GM06990 (cell line): ENCODE measurements at places on chromosomes 5 and 9.

- no peak for DNase-seq
Measured at GRCh38 chr5:143571642-143572624, 168.4 kb upstream of the NR3C1 start.

GRCh38 chr5:135341016-135341666 is 57.9 kb downstream of the MACROH2A1 start:
- DNase-seq: no peak

DNA sequence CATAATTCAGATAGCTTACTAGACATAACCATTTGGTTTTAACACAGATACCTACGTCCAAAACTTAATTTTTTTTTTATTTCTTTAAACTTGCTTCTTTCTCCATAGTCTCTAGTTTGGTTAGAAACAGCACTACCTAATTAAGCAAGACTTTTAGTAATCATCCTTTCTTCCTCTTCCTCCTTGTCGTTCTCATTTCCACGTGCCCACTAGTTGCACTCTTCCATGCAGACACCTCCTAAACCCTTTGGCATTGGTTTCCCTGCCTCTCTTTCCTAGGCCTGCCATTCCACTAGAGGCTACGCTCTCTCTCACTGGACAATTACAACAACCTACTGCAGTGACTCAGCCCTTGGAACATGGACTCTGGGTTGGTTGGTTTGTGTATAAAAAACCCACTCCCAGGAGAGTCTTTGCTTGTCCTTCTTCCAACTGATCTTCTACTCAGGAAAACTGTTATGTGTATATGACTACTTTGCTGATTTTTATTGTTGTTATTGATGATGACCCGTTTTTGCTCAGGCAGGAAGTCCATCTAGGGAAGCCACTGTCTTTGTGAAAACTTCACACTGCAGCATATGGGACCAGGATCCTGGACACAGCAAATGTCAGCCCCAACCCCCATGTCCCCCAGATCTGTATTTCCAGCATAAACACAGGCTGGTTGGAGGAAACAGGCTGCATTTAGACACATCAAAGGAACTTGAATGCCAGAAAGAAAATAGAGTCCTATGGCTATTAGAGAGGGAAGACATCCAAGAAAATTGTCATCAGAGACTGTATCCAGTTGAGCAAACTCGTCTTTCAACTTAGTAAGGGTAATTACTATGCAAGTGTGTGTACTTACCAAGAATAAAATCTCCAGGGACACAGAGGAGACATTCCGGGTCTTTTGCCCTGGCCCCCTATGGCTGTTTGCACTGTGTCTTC is 503.2 kb downstream of the GADD45G start:
- no peak for DNase-seq

DNA sequence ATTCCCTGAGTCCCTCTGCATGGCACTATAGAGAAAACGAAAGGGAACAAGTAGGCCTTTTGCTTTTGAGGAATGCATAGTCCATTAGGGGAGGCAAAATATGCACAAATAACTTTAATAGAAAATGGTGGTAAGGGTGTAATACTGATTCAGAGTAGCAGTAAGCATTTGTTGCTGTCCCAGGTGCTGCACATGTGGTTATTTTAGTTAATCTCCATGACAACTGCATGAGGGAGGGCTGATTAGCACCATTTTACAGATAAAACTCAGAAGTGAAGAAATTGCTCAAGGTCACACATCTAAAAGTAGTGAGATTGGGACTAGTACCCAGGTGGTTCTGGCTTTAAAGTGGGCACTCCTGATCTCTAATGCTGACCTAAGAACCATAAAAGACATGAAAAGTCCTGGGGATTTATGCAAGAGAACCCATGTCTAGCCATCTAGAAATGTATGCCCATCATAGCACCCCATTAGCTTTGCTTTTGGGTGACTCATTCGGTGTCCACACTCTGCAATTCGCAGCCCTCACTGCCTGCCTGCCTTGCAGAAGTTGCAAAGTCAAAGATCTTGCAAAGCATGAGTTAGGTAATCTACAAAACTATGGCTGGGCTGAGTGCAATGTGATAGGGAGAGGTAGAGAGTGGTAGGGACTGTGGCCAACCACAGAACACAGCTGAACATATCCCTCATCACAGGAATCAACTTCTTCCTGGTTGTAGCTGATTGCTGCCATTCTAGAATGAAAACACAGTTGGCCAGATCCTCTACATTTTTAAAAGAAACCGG is 195.2 kb downstream of the PTTG1 start:
- no peak for DNase-seq

- DNase-seq: no peak
Measured at GRCh38 chr5:5665225-5666075, 243.0 kb downstream of the ICE1 start.

GRCh38 chr5:89083791-89084190 is 200.8 kb upstream of the MEF2C start:
- DNase-seq: no peak

DNA sequence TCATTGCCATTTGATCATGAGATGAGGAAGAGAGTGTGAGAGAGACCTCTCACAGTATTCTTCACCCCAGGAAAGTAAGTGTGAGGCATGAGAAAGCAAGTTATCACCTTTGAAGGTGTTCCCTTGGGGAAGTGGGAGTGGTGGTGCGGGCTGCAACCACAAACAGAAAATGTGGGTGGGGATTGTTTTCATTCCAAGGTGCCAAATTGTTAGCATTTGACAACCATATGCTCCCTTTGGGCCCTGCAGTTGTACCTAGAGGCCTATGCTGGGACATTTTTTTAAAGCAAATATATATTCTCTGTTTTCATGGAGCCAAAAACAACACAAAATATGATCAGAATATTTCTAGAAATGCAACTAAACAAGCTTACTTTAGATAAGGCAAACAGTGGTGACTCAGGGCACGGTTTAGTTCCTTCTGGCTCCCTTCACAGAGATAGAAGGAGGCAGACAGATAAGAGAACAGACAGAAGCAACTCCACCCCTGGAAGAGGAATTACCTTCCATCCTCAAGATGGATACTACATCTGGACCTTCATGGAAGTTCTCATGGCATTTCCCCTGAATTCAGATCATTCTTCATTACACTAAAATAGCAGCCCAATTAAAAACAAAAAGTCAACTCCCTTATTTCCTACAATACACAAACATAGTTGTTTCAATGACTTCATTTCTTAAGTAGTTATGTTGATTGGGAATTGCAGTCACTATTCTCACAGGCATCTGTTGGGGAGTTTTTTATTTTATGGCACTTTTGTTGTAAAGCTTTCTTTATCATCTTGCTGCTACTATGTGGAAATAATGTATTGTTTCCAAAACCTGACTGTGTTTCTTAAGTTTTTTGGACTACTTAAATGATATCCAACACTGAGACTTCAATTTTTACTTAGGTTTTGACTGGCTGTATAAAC is 416.6 kb downstream of the PLK2 start:
- DNase-seq: no peak

- DNase-seq: no peak
Measured at GRCh38 chr9:111063332-111063731, 25.1 kb upstream of the LPAR1 start.

GRCh38 chr9:125066839-125067619 is 76.3 kb downstream of the SCAI start:
- no peak for DNase-seq

DNA sequence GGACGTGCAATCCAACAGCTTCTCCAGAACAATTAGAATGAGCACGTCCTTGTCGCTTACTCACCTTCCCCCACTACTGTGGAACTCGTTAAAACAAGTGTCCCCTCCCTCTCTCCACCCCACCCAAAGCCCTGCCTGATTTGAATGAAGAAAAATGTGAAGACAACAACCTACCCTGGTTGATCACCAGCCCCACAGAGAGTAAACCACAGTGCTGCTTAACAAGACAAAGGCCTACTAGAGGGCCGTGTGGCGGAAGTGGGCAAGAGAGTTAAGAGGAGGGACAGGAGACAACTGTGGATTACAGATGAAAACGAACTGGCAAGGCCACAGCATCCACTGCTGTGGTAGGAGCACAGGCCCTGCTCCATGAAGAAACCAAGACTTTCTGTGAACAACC is 51.1 kb downstream of the CDK5RAP2 start:
- no peak for DNase-seq

- no peak for DNase-seq
Measured at GRCh38 chr5:175878544-175879438, 7.4 kb downstream of the CPLX2 start.

GRCh38 chr9:117180896-117181445 is 233.9 kb downstream of the ASTN2 start:
- no peak for DNase-seq

DNA sequence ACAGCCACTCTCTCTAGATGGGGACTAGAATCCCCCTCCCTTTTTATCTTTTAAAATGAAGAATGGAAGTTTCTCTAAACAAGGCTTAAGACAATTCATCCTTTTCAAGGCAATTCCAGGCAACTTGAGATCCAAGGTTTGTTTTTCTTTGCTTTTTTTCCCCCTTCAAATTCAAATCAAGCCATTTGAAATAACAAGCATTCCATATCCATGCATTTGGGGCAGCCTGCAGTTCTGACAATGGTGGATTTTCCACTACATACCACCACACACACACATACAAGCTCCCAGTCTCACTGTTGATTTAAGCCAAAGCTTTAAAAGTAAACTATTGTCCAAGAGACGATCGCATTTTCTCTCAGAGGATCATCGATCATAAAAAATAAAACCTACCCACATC is 424 bp downstream of the INSYN2B start:
- no peak for DNase-seq

DNA sequence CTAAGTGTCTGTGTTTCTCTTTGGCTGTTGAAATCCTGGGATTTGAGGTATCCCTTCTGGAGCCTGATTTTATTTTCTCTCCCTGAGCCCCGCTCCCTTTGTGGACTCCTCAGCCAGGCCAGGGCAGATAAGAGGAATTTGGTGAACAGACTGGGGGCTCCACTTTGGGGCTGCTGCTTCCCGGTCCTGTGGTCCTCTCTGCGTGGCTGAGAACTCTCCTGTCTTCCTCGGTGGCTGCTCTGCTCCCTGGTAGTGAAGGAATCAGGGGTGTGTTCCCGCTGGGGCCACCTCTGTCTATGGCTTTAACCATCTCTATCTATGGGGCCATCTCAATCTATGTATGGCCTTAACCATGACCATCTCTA is 71.7 kb upstream of the SH3PXD2B start:
- DNase-seq: no peak

- DNase-seq: no peak
Measured at GRCh38 chr5:158055111-158055501, 196.2 kb upstream of the CLINT1 start.

DNA sequence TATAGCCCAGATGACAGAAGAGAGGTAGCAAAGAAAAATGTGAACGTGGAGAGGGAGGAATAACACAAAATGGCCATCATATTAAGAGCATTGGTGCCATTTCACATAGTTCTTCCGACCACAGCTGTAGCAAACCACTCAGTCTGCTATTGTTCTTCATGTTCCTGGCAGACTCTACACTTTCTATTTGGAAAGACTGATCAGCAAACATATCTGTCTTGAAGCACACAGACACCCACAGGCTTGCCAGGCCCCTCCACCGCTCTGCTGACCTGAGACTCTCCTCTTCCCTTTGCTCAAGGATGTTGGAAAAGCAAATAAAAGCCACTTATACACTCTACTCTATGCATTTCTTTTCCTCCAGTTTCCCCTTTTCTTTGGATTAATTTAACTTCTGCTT is 298.0 kb downstream of the FBXL7 start:
- no peak for DNase-seq

- no peak for DNase-seq
Measured at GRCh38 chr9:116389541-116390302, 236.1 kb downstream of the PAPPA start.

- peak; percentile 61 for DNase-seq
Measured at GRCh38 chr5:89071101-89071940, 188.3 kb upstream of the MEF2C start.

GRCh38 chr5:180205916-180206315 is 3.1 kb downstream of the RASGEF1C start:
- DNase-seq: no peak

GRCh38 chr5:143153332-143154119 is 250.0 kb downstream of the NR3C1 start:
- DNase-seq: no peak

DNA sequence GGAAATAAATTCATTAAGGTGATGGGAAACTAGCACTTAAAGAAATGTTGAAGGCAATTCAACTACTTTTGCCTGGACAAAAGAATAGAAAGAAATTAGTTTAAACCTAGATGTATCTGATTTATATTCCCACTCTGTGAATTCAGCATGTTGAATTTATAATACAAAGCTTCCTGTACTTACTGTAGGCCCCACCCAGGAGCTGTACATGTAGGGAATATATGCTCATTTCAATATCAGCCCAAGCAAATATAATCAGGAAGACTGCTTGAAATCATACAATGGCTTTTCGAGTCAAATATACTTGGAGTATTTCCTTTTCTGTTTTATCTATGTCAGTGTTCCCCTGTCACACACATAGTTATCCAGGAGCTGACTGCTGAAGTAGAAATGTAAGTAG is 102.1 kb downstream of the OTULIN start:
- no peak for DNase-seq
